ENCODE measurements at places on chromosomes 6 and 20.

DNA sequence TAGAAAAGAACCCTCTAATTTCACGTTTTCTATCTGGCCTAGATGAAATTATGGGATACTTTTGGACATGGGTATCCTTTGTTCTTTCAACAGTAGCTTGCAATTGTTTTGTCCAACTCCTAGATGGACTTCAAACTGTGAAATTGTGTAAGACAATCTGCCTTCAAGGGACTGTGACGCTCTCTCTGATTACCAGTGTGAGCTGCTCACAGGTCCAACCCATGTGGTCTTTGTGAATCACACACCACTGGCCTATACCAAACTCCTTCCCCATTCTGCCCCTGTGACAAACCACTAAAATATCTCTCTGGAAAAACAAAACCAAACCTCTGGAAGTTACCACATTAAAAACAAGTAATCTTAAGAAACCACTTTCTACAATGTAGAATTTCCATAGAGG, 59.5 kb downstream of the NINL start:
- no peak for DNase-seq

GRCh38 chr20:21510414-21511384, 3.2 kb downstream of the NKX2-2 start:
- no peak for DNase-seq

DNA sequence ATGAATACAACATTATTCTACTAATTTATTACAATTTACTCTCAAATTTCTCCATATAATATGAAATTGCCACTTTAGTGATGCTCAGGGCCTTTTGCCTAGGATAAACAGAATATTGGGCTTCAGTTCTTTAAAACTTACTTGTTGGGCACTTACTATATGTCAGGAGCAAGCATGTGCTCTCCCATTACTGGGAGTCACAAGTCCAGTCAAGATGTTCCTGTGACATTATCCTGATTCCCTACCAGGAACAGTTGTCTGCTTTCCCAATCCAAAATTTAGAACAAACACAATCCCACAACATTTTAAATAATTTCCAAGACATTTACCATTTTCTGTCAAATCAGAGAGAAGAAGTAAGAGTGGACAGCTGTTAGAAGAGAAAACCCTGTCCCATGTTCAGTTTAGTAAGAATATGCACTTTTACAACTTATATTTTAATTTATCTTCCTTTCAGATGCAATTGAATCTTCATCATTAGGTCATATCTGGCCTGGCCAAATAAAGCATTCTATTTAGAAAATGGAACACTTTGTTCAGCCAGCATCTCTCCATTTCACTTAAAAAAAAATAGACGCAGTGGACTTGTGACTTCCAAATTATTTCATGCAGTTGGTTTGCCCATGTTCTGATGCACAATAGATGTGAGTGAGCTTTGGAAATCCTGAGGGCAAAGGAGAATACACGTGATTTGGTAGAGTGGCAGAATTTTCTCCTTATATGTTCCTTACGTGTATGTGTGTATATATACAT, 159.8 kb downstream of the CLIC5 start:
- no peak for DNase-seq

DNA sequence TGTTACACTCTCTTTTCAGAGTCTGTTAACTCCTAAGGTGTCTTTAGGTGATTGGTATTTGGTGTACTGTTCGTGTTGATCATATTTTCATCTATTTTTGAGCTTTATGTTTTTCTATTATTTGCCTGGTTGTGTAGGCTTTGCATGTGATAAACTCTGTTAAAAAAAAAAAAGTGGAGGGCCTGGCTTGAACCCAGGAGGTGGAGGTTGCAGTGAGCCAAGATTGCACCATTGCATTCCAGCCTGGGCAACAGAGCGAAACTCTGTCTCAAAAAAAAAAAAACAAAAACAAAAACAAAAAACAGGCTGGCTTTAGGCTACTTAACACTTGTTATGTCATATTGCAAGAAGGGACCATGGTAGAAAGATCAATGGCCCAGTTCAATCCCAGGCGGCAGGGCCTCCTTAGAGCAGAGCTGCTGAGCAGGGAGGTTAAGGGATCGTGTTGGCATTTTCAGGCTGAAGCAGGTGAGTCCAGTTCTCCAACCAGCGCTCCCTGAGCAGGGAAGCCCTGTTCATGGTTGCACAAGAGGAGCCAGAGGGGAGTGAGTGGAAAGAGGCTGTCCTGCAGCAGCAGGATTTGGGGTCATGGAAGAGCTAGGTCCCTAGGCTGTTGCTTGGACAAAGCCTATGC, 8.5 kb downstream of the PYGB start:
- DNase-seq: no peak

- peak; percentile 45 for DNase-seq
These were observed 317.1 kb downstream of the ESR1 start for GRCh38 chr6:152124429-152125074.

DNA sequence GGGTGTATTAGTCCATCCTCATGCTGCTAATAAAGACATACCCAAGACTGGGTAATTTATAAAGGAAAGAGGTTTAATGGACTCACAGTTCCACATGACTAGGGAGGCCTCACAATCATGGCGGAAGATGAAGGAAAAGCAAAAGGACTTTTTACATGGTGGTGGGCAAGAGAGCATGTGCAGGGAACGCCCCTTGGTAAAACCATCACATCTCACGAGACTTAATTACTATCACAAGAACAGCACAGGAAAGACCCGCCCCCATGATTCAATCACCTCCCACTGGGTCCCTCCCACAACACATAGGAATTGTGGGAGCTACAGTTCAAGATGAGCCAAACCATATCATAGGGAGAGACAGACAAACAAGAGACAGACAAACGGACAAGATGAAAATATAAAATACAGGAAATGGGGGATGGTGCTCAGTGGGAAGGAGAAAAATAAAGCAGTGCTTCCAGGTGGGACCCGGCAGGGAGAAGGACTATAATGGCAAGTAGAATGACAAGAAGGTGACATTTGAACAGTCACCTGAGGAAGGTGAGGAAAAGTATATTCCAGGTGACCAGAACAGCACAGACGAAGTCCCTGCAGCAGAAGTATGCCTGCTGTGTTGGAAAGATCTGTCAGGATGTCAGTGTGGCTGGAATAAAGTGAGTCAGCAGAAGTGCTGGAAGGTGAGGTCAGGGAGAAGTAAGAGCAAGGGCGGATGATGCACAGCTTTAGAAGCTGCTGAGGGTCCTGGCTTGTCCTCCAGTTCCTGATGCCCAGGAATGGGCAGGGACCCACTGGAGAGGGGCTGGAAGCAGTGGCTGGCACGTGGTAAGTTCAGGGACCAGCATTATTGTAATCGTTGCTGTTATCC, 61.1 kb downstream of the SLC2A10 start:
- no peak for DNase-seq

DNA sequence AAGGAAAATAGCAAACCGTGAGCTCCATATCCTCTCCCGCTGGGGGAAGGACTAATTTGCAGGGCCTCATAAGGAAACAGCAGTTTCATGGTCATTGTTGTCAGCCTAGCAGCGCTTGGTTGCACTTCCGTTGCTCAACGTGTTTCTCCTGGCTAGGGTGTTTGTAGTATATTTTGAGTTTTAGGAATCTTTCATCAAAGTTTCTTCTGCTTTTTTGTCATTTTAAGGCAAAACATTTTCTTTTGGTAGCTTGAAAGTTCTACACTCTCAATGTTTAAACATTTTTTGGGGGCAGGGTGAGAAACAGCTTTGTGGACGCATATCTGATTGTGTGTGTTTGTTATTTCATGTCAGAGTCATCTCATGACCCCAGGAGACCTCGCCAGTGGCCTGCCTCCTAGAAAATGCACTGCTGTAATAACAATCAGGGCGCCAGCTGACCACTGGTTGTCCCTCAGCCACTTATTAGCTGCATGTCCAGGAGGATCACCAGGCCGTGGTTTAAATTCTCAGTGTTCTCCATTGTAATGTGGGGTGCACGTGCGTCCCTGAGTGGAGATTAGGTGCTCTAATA, 20.6 kb downstream of the JARID2 start:
- DNase-seq: no peak

GRCh38 chr20:4836935-4837334, 115.2 kb downstream of the PRND start:
- DNase-seq: no peak

GRCh38 chr6:128519931-128520435, 416 bp downstream of the PTPRK start:
- DNase-seq: peak; percentile 45

DNA sequence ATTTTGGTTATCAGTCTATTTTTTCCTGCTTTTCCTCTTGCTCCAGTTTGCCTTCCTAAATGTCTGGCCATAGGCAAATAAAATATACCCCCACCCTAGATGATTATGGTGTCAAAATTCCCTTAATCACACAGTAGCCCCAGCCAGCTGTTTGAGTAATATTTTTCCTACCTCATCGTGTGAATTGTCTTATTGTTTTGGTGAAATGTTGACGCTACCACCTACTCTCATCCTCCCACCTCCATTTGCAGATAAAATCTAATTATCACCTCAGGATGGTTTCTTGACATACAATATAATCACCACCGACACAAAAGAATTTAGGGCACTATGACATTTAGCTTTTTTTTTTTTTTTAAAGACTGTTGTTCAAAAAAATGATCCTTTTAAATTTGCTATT, 44.1 kb upstream of the FUCA2 start:
- DNase-seq: no peak

- no peak for DNase-seq
These were observed 148.5 kb downstream of the EDN3 start for GRCh38 chr20:59448851-59449444.

DNA sequence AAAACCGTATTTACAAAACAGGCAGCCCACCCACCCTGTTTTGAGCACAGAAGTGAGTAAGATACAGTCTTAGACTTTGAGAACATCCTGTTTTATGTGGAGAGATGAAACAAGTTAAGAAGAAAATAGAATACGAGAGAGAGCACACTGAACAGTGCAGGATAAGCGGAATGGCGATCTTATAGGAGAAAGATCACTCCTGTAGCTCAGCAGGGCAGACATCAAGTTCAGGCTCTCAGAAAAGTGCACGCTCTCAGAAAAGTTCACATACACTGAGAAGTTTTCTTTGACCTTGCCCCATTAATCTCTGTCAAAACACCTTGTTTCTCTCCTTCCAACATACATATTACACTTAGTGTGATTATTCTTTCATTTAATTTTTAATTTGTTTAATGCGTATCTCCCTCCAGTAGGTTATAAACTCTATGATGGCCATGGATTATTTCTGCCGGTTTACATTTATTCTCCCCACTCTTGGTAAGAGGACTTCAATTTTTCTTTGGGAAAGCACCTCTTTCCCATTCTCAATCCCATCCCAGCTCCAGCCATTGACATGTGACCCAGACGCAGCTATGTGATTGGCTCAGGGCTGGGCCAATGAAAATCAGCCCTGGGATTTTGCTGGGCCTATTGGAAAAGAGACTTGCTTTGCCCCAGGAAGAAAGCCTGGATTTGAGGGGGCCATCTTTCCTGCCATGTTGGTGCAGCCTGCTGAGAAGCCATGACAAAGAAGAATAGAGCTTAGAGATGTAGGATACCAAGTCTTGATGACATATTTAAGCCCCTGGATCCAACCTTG, 16.2 kb downstream of the KCNB1 start:
- no peak for DNase-seq

DNA sequence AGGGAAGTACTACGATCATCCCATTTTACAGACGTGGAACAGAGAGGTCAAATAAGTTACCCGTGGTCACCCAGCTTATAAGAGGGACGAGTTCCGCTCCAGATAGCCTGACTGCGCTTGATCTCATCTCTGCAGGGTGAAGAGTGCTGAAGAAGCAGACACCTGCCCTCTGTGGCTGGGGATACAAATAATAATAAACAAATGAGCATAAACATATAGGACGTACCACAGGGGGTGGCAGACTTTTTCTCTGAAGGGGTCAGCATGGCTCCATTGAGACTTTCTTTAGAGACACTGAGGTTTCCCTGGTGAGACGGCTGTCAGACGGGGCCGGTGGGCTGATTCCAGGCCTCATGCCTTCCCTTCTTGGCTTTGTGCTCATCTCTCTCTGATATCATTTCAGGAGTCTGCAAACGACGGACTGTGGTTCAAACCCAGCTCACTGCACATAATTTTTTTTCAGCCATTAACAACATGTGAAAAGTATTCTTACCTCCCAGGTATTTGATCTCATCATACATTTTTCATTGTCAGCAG, 47.1 kb downstream of the IRF4 start:
- no peak for DNase-seq

- peak; percentile 61 for DNase-seq
These were observed 19.8 kb upstream of the TREM1 start for GRCh38 chr6:41306187-41306854.

GRCh38 chr20:14055127-14055742, 59.9 kb downstream of the MACROD2 start:
- peak; percentile 33 for DNase-seq

- DNase-seq: no peak
These were observed 46.6 kb downstream of the HDAC2 start for GRCh38 chr6:113924312-113924723.

DNA sequence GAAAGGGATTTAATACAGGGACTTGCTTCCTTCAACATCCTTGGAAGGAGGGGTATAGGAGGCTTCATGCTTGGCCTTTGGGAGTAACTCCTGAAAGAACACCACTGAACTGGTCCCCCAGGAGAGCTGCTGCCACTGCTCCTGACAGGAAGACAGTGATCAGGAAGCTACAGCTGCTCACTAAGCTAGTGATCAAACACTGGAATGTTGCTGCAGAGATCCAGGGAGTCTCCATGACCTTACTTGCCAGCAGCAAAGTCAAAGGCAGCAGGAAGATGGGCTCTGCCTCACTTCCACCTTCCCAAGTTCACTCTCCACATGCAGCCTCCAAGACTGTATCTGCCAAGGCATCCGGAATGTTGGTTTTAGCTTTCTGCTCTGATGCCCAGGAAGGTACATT, 31.8 kb downstream of the PIM1 start:
- DNase-seq: no peak
